ENCODE measurements at places on chromosomes 4 and X. TPM values are rescaled to one million over a fixed set of nuclear protein-coding genes. Genes with fewer than 3 reads are reported as not detected.

OPRPN gene
- not detected for polyA plus RNA-seq

MFSD8 gene
- 12.8 TPM for polyA plus RNA-seq

GRCh38 chr4:148216866-148217814, 225.1 kb downstream of the NR3C2 start:
- DNase-seq = no peak

DNA sequence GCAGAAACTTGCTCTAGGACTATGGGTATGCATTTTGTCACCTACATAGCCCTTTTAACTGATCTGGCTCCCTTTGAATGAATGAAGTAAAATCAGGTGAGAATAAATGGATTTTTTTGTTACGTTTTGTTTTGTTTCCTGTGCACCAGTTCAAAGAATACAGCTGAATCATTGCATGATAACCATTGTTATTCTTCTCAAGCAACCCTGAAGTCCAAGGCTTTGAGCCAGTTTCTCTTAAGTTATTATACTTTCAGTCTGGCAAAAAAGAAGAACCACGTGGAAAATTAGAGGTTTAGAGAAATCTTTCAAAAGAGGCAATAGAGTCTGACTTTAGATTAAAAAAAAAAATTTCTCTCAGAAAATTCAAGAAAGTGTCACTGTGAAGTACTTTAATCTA, 398.6 kb upstream of the TECRL start:
- DNase-seq = no peak

- no peak for DNase-seq
These were observed 343.1 kb downstream of the MID1IP1 start for GRCh38 chrX:39144323-39144722.

DNA sequence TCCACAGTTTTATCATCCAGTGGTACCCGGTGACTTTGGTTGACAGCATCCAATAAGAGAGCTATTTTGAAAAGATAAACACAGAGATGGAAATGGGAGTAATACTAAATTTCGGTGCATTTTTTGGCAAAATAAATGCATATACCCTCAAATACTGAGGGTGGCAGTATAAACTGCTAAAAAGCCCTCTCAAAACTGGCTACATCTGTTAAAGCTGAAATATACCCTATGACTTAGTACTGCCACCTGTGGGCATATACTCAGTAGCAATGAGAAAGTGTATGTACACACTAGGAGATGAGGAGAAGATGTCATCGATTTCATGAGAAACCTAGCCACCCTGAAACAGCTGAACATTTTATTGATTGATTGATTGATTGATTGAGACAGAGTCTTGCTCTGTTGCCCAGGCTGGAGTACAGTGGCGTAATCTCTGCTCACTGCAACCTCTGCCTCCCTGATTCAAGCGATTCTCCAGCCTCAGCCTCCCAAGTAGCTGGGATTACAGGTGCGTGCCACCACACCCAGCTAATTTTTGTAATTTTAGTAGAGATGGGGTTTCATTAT, 12.2 kb upstream of the TMEM128 start:
- peak; percentile 59 for DNase-seq

- no peak for DNase-seq
These were observed 100.8 kb downstream of the ANXA3 start for GRCh38 chr4:78652282-78652876.
